ENCODE measurements at places on chromosomes 1 and 21.

DNA sequence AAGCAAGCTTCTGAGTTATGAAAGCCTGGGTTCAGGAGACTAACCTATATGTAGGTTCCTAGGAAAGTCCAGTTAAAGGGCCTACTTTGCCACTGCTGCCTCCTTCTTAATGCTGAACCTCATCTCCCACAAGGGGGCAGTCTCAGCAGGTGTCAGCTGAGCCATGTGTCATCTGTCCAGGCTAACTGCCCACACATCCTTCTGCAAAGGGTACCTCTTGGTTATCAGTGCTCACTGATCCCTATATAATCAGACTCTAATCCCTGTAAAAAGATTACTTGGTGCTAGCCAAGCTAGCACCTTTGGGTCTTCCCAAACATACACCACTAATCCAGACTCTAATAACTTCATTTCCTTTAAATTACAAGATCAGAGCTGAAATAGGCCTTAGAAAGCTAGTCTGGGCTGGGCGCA is 9.0 kb downstream of the PRDX1 start:
- peak; percentile 85 for DNase-seq

DNA sequence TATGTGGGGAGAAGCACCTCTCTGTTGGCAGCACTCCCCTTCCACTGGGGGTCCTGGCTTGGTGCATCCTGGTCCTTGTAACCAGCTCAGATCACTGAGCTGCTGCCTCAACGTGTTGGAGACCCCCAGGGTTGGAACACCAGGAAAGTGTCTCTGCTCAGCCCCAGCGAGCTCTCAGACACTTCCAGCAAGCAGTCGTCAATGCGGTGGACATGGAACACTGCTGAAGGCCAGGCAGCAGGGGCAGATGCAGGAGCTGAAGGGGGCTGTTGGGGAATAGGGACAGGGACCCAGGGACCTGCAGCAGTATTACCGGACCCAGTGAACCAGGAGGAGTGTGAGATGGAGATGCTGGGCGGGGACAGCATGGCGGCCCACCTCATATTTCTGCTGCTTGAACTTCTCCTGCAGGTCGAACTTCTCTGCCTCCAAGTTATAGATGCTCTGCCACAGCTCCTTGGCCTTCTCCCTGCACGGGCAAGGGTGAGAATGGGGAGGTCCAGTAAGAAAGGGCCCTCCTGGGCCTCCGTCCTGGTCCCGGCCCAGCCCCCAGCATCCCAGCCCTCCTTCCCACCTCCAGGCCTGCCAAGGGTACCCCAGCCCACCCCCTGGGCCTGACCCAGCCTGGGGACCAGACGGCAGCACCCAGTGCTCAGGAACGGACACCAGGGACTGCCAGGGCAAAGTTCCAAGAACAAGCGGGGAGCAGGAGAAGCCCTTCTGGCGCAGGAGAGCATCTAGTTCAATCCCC is 16.4 kb downstream of the TNNT2 start:
- DNase-seq: no peak

- peak; percentile 38 for DNase-seq
Measured at GRCh38 chr1:171495444-171495843, 10.1 kb downstream of the PRRC2C start.

- peak; percentile 27 for DNase-seq
Measured at GRCh38 chr1:199173356-199173755, 534.5 kb downstream of the PTPRC start.

DNA sequence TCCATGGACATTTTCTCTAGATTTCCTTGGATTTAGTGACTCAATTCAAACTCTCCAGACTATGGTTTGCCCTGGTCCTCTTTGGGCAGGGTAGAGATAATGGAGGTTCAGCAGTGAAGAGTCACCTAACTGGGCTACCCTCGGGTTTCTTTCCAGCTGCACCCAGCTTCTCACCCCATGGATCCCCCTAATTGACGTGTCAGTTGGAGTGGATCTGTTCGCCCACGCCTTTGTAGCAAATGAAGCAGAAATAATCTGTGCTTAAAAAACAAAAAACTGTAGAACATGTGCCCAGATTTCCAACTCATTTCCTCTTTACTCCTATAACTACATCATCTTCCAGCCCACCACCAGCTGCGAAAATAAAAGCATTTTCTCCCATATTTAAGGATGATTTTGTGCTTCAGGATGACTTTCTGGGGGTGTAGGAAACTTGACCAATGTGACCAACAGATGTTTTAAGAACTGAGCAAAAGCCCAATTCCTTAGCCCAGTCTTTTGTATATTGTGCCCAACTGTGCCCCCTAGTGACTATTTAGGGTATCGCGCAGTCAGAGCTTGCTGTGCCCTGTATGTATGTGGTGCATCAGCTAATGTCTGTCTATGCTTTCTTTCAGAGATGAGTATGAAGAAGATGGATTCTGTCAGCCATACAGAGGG is 66.5 kb upstream of the UBE2U start:
- peak; percentile 77 for DNase-seq

DNA sequence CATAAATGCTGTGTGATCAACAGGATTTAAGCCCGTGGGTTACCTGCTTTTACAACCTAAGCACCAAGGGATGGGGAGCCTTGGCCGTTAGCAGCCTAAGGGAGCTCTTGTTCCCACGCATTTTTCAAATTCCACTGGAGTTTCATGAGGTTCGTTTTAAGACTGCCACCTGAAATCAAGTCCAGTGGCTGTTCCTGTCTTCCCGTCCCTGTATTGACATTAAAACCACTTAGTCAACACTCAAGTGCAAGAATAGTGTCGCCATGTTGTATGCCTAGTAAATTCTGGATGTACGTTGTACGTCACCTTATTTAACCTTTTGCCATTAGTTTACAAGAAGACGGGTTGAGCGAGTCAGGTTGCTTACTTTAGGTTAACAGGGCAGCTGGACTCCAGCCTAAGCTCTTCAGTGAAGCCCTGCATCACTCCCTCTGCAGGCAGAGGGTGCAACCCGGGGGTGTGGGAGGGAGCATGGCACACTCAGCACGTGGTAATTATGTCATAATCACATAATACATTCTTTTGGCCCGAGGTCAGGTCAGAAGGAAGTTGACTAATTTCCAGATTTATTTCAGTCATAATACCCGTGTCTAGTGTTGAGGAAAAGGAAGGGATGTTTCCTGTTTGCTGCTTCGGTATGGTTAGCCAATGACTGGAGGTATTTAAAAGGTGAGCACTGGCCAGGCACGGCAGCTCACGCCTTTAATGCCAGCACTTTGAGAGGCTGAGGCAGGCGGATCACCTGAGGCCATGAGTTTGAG is 42.5 kb downstream of the CNST start:
- peak; percentile 96 for DNase-seq

GRCh38 chr1:31689854-31690253 is 14.0 kb downstream of the COL16A1 start:
- DNase-seq: peak; percentile 76

GRCh38 chr1:67889953-67890567 is 56.8 kb upstream of the GNG12 start:
- peak; percentile 71 for DNase-seq

GRCh38 chr1:40257313-40257687 is 736 bp upstream of the ZMPSTE24 start:
- no peak for DNase-seq

GRCh38 chr1:175733722-175734121 is 9.7 kb downstream of the TNR start:
- DNase-seq: no peak

DNA sequence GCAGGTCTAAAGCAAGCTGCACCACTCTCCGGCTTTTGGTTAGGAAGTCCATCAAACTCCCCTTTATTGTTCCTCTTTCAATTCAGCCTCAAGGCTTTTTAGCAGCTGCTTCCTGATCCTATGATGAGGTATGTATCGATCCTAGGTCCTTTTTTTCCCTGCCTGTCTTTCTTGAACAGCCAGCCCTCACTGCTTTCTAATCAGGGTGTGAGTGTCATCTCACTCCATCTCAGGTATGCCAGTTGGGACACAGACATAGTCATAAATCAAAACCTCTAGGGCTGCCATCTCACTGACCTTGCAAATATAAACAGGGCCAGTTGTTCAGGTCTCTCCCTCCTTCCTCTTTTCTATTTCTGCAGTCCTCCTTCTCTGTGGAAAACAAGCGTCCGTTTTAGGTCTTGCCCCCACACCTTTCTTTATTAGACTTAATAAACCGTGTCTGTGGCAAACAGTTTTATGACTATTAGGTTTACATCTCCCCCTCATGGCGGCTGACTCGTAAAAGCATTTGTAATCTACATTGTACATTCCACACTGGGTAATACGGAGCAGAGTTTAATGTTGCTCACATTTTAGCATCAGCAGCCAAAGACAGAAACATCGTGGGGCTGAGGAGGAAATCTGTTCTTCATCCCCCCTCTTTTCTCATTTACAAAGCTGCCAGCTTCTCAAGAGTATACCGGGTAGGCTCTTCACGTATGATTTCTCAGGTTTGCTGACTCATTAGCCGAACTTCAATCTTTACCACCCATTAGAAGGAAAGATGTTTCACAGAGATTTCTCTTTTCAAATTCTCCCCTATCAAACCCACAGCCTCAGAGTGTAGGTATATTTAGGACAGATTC is 11.6 kb downstream of the STYXL2 start:
- DNase-seq: peak; percentile 57

DNA sequence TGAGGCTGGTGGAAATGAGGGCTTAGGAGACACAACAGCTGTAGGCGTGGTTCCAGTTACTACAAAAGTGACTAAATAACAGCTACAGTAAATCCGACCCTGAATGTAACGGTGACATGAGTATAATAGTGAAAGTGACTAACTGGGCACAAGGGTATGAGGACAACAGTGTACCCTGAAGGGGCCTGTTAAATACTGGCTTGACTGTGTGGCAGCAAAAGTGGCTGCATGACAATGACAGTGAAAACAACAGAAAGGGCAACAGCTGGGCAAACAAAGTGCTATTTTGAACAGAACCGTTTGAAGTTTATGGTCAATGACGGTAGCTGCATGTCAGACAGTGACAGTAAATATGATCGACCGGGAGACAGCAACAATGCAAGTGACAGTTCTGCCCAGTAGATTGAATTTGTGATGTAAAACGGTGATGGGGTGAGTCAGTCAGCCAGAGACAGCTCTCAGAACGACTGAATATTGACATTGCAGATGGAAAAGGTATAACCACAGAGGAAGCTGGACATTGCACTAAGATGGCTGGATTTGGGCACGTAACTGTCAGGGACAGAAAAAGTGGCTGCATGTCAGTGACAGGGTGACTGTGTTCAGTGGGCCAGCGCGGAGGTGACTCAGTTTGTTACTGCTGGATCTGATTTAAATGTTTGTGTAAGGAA is 1.2 kb upstream of the ZBTB40 start:
- no peak for DNase-seq

- no peak for DNase-seq
Measured at GRCh38 chr1:118902711-118903191, 85.4 kb downstream of the TBX15 start.

- DNase-seq: peak; percentile 31
Measured at GRCh38 chr1:38527373-38527966, 332.1 kb downstream of the RRAGC start.

- DNase-seq: peak; percentile 61
Measured at GRCh38 chr1:20660847-20661206, 342 bp downstream of the DDOST start.

GRCh38 chr1:204746838-204747442 is 61.4 kb upstream of the LRRN2 start:
- DNase-seq: peak; percentile 73

GRCh38 chr1:115729756-115730155 is 38.8 kb downstream of the CASQ2 start:
- DNase-seq: peak; percentile 67

DNA sequence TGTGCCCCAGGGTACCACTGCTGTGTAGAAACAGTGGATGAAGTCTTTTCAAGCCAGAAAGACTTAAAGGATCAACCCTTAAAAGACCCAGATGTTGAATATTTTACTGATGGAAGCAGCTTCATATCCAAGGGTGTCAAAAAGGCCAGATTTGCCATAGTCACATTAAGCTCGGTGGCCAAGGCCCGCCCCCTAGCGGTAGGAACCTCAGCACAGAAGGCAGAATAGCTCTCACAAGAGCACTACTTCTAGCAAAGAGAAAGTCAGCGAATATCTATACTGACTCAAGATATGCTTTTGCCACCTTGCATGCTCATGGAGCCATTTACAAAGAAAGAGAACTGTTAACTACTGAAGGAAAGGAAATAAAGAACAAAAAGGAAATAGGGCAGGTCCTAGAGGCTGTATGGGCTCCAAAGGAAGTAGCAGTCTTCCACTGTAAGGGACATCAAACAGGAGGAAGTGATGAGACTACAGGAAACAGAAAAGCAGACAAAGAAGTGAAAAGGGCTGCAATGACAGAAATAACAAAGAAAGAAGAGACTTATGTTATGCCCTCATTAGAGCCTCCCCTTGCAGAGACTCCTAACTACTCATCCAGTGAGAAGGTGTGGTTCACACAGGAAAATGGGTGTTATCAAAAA is 90.5 kb downstream of the LIPI start:
- peak; percentile 46 for DNase-seq

DNA sequence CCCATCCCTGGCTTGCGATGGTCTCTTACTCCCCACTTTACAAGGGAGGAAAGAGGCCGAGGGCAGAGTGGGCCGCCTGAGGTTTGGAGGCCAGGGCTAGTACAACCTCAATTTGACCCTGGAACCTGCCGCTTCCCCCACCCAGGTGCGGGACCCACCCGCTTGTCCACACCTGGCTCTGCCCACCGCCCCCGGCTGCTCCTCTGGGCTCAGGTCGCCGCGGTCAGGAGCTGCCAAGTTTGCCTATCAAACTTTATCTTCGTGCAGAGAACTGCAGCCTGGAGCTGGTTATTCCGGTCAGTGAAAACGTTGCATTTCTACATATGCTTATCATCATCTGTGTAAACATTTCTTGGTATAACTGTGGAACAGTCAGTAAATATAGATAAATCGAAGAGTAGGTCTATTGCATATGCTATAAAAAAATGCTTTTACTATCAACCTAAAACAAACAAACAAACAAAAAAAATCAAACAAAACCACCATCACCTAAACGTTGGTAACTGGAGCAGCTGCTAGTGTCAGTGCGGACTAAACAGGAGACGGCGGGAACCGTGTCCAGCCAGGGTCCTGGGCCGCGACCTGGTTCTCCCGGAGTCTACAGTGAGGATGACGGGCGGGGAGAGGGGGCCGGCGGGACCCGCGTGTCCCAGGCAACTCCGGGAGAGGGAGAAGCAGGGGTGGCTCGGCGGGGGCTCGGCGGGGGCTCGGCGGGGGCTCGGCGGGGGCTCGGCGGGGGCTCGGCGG is 906 bp upstream of the ADARB1 start:
- no peak for DNase-seq

GRCh38 chr21:45358261-45358670 is 46.7 kb upstream of the COL18A1 start:
- no peak for DNase-seq

- no peak for DNase-seq
Measured at GRCh38 chr1:32266921-32267591, 16.0 kb downstream of the LCK start.
